Activated naive CD4-positive, alpha-beta T cell (primary cell): ENCODE measurements at places on chromosomes 1 and 21.
A peak's percentile ranks its signal among the peaks of the same experiment; 100 is the strongest.

DNA sequence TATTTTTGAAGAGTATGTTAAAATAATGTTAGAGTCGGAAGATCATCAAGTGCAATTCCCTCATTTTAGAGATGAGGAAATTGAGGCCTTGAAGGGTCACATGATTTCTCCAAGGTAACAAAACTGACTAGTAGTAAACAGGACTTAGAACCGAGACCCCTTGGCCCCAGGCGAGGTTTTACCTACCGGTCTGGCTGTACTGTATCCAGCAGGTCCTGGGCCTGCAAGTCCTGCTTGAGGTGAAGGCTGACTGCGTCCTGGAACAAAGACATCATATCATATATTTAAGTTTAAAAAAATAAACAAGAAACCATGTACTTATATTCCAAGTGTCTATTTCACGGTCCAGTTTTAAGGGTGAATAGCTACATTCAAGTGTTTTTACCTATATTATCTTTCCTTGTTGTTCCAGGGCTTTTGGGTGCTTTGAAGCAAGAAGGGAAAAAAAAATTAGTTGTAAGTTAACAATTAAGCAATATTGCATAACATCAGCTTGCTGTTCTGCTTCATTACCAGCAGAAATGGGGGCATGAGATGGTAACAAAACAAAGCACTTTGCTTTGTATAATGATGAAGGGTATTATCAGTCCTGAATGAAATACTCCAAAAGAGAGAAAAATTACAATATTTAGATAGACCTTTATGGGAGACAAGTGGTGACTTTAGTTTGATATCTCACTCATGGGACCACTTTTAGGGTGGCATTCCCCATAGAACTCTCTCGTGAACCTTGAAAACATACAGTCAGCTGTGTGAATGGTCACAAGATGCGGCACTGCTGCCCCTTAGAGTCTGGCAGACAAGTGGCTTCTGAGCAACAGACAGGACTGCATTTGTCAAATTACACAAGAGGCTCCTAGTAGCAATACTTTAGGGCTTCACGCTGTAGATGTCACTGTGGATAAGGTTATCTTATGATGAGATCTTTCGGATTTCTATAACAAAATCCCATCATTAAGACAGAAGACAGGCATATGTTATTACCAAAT, 29.8 kb upstream of the CFAP298 start:
- DNase-seq: no peak

GRCh38 chr1:17759114-17759513, 4.0 kb downstream of the ACTL8 start:
- no peak for DNase-seq

- no peak for DNase-seq
These were observed 111.3 kb downstream of the HIVEP3 start for GRCh38 chr1:41807390-41807789.

DNA sequence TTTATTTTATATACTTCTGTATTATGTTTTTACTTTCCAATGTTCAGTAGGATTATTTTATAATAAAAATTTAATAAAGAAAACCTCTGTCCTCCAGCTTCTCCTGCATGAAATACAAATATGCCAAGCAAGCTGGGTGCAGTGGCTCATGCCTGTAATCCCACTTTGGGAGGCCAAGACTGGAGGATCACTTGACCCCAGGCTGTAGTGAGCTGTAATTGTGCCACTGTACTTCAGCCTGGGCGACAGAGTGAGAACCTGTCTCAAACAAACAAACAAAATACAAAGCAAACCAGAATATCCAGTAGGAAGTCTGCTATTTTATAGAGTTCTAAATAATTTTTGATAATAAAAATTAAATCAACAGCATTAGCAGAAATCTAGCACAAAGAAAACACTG, 168.8 kb downstream of the EIF4G3 start:
- DNase-seq: no peak

GRCh38 chr1:199687321-199687720, 340.2 kb upstream of the NR5A2 start:
- DNase-seq: no peak

GRCh38 chr1:169885207-169885606, 8.5 kb downstream of the SCYL3 start:
- DNase-seq: no peak

DNA sequence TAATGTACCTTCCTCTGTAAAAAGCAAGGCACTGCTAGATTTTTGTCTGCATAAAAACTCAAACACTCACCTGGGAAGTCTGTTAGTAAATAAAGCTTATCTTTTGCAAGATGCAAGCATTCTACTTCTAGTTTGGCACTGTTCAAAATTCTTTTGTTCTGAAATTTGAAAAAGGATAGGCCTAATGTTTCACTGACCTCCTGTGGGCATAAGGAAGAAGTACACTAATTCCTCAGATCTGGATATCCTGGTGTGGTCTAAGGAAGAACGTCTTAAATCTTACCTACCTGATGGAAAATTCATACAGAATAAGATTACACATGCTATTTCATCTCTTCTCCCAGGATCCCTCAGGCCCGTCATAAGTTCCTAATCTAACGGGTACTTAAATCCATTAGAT, 93.5 kb upstream of the CAMK1G start:
- DNase-seq: no peak

GRCh38 chr1:168923521-168924136, 182.9 kb upstream of the ATP1B1 start:
- DNase-seq: no peak

DNA sequence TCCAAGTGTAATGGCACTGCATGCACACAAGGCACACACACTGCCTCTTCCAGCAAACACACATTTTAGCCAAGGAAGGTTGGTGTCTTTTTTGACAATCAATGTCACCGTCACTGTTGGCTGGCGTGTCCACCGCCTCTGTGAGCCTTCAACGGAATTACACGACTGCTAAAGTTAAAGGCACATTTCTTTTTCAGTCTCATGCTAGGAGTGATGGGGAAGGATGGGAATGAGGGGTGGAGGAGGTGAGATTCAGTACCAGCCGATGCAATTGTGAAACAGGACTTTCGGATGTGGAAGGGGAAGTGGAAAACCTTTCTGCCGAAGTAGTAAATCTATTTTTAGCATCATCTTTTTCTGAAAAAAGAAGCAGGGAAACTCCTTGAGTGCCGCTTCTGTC, 1.4 kb downstream of the ELAVL4 start:
- DNase-seq: no peak

DNA sequence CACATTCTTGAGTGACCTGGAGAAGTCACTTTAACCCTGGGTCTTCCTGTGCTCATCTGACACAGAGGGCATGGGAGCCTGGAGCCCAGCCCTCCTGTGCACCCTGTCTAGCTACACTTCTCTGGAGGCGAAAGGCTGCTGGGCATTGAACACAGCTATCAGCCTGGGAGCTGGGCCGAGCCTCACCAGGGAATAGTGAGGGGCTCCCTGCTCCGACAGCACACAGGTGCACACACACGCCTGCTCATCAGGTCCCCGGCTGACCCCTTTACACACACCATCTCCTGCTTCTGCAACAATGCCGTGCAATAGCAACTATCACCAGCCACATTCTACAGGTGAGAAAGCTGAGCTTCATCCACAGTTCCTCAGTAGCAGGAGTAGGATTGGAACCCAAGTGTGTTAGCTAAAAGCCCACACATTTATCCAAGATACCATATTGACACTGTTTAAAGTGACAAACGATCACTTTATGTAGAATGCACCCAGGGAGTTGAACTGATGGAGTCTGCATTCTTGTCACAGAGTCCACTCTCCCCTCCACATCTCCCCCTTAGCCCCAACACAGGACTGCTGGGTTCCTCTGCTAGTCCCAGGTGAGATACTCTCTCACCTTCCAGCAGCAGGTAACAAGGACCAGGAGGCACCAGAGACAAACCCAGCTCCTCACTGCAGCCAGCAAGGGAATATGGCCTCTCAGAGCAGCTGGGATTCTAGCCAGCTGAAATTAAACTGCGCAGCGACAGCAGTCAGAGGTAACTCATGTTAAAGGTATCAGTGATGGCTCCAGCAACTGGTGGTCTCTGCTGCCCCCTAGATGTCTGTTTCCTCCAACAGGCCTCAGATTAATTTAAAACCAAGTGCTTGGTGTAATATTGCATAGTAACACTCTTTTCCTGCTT, 18.3 kb upstream of the CAPN8 start:
- peak; percentile 3 for DNase-seq

- no peak for DNase-seq
These were observed 648.4 kb downstream of the PLA2G4A start for GRCh38 chr1:187477103-187477502.

DNA sequence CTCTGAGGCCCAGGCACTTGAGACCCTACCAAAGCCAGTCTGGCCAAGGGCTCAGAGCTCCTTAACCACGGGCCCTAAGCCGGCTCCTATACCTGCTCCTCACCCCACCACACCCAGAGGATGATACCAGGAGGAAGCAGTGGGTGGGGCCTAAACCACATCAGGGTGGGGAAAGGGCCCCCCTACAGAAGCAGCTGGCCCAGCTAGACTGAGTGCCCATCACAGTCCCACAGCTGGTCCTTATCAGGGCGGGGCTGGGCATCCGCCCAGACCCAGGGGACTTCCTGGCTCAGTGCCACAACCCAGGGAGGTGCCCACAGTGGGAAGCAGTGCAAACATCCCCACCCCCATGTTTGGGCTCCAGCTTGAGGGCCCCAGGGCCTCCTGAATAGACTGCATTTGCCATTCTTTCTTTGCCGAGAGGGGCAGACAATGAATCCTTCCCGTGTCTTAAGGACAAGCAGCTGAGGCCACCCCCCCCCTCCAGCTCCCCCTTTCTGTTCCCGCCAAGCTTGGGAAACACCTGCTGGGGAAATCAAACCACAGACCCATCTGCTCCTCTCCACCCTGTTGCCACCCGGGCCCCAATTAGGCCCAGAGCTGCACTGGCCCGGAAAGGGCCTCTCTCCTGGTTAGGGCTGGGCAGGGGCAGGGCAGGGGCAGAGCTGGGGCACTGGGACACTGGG, 6.2 kb downstream of the E2F2 start:
- no peak for DNase-seq

GRCh38 chr1:189673217-189673616, 804.4 kb downstream of the BRINP3 start:
- DNase-seq: no peak

DNA sequence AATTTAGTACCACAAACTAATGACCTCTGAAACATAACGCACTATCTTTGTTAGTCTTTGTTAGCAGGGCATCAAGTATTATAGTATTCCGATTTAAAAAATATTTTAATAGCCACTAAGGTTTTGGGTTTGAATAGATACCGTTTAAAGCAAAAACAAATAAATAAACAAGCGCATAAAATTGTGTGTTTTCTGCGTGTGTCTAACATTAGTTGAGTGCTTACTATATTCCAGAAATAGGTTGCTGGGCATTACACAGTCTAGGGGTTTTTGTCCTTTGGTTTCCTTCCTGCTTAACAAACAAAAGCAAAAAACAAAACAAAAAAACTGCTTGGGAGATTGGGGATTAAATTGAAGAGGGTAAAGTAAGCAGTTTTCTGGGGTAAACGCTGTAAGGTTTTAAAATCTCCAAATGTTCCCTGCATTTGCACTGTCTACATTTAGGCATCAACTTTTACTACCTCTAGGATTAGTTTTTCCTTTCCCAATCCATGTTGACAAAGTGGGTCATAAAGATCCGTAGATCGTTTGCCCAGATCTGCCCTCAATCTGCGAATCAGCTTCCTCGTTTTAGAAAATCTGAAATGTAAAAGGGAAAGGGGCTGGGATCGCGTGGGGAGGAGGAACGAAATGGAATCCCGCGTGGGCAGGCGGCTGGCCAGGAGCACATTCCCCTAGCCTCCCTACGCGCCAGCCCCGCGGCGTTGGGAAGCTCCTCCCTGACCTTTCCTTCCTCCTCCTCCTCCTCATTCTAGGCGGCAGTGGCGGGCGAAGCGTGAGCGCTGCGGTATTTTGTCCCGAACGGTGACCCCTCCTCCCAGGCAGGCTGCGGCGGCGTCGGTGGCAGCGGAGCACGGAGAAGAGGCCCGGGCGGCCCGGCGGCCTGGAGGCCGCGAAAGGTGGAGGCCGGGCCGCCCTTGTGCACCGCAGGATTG, at the start of gene KCTD3:
TSS of gene KCTD3 (plus strand) at position 749 of the 935 bp plus-strand sequence. CDS start 382 bp downstream, outside the sequence.
- no peak for DNase-seq

DNA sequence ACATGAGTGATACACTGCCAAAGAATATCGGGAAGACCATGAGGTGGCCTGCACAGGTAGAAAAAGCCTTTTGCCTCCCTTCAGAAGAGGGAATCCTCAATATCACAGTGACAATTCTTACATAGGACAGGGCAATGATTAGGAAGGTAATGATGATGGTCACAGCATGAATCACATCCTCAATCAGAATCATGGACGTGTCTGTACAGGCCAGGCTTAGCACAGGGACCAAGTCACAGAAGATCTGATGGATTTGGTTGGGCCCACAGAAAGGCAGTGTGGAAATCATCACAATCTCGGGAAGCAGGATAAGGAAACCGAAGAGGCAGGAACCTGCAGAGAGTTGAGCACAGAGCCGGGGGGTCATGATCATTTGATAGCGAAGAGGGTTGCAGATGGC, 3.2 kb downstream of the OR6K3 start:
- no peak for DNase-seq

DNA sequence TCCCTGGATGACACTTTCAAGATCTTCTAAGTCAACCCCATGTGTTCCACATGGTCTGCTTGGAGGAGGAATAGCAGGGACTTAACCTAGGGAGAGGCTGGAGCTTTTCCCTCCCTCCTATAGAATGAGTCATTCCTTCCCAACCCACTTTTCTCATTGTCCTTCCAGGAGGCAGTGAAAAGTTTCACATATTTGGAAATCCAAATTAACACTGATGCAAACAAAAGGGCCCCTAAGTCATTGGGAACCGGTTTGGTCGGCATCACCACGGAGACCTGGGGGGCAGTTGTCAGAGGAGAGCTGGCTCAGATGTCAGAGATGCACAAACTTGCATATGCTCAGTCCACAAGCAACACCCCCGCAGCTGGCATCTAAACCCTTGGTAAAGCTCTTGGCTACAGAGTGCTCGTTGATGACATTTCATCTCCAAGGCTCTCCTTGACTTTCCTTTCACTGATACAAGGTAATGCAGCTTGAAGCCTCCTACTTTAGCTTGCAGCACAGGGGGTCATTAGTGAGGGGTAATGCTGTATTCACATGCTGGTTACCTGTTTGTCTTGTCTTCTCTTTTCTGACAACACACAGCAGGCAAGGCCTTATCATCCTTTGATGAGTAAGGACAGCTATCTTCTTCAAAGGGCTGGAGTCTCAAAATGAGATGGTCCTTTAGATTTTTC, 12.3 kb upstream of the LRRC8D start:
- no peak for DNase-seq

GRCh38 chr1:25747046-25747719, 52.8 kb upstream of the SELENON start:
- no peak for DNase-seq

DNA sequence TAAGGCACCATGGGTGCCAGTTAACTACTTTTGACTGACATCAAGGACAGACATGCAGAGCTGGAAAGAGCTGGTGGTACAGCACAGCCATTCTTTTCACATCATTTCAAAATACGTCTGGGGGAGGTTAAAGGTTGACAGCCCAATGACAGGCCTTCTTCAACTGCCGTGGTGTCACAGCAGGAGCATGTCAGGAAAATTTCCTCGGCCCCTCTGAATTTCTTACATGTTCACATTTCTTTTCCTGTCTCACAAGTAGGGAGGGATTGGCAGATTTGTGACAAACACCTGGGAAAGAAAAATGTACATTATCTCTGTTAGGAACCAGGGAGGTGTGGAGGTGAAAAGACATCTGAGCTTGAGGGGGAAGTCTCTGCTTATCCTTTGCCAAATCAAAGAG, 279.1 kb downstream of the SPATA17 start:
- no peak for DNase-seq

GRCh38 chr21:28253338-28253737, 739.3 kb downstream of the LTN1 start:
- no peak for DNase-seq
